ENCODE measurements at places on chromosomes 16 and 17. TPM values are rescaled to one million over a fixed set of nuclear protein-coding genes. Genes with fewer than 3 reads are reported as not detected.

TMEM238L gene
- total RNA-seq, result not detected

SLC38A7 gene
- 9.0 TPM for total RNA-seq

CDIP1 gene
- total RNA-seq, result 31.2 TPM

ITGB3 gene
- total RNA-seq, result not detected

CACNG5 gene
- total RNA-seq, result not detected

DPEP2NB gene
- total RNA-seq, result not detected

MT4 gene
- not detected for total RNA-seq

KCNH6 gene
- 0.05 TPM for total RNA-seq
